ENCODE measurements at places on chromosomes 12 and 14.

DNA sequence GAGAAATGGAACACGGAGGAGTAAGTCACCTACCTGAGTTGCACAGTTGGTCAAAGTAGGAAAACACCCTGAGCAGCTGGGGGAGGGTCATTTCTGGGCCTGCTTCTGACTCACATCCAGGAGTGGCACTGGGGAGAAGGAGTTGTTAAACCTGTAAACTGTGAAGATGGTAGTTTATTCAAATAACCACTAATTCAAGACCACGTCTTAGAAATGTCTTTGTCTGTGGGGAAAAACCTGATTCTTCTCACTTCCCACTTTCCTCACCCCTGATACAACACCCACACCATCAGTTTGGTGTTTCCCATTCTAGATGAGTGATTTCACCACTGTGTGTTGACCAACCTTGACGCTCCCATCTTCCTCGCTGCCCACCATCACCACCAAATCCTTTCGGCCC, 207.1 kb downstream of the ANO4 start:
- DNase-seq = no peak

DNA sequence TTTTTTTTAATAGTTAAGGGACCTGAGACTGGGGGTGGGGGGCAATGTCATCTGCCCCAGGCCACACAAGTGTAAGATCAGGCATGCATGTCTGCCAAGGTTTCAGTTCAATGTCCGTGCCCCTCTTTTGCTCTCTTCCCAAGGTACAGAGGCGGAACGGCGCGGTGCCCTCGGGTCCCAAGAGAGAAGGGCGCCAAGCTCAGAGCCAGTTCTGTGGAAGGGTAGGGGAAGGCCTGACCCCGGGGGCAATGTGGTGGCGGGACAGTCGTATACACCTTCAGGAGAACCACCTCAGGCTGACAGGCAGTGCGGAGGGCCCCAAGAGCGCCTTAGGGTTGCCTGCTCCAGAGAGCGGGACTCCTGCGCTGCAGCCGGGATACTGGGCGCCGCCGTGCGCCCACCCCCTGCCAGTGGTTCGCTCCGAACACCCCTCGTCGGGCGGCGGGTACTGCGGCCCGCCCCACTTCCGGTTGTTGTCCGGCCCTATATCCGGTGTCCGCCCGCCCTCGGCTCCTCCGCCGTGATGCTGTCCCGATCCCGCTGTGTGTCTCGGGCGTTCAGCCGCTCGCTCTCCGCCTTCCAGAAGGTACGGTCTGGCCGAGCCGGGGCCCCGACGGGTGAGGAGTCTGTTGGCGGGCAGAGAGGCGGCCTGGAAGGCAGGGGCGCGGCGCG, at the start of gene DLST:
DLST (plus strand) TSS at position 486 of the 672 bp plus-strand sequence; CDS start at position 524, 38 bp downstream.
- peak; percentile 92 for DNase-seq

DNA sequence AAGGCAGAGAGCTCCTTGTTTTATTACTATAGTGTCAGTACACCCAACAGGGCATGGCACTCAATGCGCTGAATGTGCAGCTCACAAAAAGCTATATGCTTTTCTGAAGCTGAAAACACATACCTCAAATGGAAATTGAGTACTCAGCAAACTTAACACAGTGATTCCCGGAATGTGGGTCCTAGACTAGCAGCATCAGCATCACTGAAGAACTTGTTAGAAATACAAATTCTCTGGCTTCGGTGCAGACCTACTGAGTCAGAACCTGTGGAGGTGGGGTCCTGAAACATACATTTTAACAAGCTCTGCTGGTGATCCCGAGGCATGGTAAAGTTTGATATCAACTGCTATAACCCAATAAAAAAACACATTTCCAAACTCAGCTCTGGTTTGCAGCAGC, 14.9 kb downstream of the RERG start:
- no peak for DNase-seq

GRCh38 chr12:18383203-18383602, 121.9 kb downstream of the PIK3C2G start:
- no peak for DNase-seq

DNA sequence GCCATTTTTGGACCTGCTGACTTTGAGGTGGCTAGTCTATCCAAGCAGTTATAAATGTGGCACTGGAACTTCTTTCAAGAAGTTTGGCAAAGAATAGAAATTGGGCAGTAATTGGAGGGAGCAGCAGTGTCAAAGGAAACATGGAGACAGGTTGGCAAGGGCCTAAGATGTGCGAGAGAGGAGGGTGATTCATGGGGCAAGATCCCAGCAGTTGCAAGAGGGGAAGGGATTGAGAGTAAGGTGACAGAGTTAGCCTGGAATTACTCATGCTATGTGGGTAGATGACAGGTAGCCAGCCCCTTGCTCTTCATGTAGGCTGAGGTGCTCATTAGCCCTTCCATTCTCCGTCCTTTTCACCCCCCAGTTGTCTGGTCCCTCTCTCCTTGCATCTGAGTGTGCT, 42.2 kb downstream of the FBXL14 start:
- no peak for DNase-seq

GRCh38 chr12:65184176-65184857, 14.9 kb downstream of the LEMD3 start:
- no peak for DNase-seq

- DNase-seq = no peak
Measured at GRCh38 chr14:53183611-53184010, 30.5 kb upstream of the DDHD1 start.

DNA sequence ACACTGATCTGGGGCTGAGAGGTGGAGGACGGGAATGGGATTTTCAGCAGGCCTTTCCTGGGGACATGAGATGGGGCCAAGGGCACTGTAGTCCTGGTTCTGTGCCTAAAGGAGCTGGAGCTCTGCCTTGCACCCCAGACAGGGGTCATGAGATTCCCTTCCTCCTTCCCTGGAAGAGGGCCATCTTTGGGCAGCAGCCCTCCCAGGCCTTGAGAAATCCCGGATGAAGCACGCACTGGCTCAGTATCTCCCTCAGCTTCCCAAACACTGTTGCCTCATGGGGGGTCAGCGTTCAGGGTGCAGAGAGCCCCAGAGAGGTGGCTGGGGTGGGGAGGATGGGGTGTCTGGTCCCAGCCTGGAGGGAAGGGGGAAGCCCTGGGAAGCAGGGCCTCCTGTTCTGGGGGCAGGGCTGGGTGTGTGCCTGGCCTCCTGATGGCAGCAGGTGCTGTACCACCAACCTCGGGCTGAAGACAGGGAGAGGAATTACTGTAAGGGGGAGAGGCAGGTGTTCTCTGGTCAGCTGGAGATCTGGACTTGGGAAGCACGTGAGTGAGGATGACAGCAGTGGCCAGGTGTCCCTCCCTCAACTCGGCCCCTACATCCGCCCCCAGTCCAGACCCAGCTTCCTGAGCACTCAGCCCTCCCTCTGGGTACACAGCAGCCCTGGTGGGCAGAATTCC, 8.4 kb upstream of the NR4A1 start:
- peak; percentile 83 for DNase-seq

- no peak for DNase-seq
Measured at GRCh38 chr14:101046071-101046470, 142.5 kb upstream of the RTL1 start.

- DNase-seq = no peak
Measured at GRCh38 chr12:67826148-67826547, 163.1 kb upstream of the IFNG-AS1 start.

GRCh38 chr14:19902409-19902808, 18.0 kb upstream of the OR4K5 start:
- no peak for DNase-seq

DNA sequence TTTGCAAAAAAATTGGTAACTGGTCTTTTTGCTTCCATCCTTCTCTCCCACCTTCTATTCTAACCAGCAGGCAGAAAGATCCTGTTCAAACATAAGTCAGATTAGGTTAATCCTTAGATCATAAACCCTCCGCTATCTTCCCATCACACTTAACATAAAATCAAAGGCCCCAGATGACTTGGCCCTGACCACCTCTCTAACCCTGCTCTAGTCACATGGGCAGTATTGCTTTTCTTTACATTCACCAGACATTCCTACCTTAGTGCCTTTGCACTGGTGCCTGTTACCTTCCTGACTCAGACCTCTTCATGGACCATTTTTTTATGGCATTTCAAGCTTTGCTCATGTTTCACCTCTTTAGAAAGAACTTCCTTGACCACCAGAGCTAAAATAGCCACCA, 83.5 kb downstream of the NTF3 start:
- DNase-seq = no peak

DNA sequence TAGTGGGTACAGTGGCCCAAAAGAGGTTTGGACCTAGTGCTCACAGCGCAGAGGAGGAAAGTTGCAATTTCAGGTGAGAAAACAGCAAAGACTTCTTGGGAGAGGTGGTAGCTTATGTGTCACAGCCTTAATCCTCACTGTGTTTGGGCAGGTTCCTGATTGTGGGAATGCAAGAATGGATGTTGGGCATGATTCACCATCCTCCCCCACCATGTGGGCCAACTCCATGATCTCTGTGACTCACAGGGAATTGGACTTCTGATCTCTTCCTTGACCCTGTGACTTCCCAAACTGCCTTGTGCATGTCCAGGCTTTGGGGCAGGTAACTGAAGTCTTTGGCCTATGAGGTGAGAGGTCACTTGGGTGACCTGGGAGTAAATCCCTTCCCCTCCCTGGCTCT, 1.8 kb upstream of the CHST11 start:
- DNase-seq = no peak

DNA sequence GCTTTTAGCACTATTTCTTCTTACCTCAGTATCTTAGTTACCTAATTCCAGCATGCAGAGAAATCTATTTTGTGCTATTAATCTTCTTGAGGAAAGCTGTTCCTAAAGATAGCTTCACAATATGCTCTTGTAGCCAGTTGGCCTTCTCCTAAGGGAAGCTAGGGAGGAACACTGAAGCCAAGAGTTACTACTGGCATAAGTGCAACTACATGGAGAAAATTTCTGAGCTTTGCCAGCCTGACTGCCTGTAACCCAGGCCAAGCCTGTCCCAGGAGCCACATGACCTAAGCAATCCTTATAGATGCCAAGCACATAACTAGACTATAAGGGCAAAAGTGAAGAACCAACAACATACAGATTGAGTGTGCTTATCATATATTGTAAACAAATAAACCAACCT, 890.2 kb downstream of the FLRT2 start:
- no peak for DNase-seq

GRCh38 chr14:96852823-96853422, 55.7 kb downstream of the VRK1 start:
- DNase-seq = peak; percentile 68

GRCh38 chr12:47768323-47768811, 4.7 kb upstream of the SLC48A1 start:
- DNase-seq = no peak

DNA sequence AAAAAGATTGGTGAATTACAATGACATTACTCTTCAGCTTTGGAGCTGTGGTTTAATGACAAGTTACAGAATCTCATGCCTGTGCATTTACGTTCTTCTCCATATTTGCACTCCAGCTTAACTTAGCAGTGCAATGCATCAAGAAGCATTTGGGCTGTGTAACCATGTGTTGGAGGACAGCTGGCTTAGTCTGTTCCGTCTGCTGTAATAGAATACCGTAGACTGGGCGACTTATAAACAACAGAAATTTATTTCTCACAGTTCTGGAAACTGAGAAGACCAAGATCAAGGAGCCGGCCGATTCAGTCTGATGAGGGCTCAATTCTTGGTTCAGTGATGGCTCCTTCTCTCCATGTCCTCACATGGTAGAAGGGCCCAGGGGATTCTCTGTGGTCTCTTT, 943.5 kb downstream of the BCL11B start:
- no peak for DNase-seq

DNA sequence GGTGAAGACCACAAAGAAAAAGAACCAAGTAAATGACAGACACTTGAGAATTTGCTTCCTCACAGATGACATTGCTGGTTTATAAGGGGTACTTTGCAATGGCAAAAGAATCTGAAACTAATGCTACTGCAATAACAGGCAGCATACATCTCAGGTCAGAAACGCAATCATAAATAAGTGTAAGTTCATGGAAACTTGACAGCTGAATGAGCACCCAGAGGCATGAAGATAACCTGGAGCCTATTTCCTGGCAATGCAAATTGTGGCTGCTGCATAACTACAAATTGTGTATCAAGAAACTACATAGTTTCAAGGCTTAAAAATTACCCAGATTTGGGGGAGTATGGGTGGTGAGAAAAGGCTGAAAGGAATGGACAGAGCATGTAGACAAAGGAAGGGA, 8.5 kb upstream of the MYO1A start:
- no peak for DNase-seq

DNA sequence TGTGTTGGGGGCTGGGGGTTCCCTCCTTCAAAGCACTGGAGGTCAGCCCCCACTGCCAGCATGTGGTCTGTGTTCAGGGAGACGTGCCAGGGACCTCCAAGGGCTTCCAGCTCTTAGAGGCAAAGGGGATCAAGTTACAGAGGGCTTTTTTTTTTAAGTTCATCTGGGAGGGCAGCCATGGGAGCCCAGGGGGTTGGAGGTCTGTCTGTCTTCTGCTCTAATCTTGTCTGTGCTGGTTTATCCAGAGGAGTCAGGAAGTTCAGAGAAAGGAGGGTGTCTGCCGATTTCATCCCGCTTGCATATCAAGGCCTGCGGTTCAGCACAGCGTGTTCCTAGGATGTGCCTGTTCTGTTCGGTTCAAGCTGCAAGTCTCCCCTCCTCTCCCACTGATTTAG, 72.2 kb downstream of the TMEM132C start:
- no peak for DNase-seq

DNA sequence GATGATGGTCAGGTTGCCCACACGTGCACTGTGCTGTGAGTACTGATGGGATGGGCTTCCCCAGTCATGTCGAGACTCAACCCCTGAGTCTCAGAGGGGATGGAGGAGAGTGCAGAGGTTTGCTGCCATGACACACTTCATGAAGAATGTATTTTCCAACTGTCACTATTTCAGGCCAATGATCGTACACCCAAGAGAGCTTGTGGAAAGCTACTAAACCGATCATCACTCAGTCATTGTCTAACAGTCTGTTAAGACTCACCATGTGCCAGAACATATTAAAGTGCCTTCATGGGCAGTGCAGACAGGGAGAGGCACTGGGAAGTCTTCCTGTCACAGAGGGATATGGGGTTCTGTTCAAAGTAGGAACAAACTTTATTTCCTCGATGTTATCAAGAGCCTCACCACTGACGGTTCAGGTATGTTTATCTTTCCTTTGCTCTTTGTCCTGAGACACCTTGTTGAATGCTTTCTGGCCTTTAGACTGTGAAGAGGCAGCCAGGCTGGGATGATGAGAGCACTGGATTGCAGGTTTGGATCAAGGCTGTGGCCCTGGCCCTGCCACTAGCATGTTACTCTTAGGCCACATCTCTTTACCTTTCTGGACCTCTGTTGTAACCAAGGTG, 41.6 kb upstream of the NTF3 start:
- no peak for DNase-seq

DNA sequence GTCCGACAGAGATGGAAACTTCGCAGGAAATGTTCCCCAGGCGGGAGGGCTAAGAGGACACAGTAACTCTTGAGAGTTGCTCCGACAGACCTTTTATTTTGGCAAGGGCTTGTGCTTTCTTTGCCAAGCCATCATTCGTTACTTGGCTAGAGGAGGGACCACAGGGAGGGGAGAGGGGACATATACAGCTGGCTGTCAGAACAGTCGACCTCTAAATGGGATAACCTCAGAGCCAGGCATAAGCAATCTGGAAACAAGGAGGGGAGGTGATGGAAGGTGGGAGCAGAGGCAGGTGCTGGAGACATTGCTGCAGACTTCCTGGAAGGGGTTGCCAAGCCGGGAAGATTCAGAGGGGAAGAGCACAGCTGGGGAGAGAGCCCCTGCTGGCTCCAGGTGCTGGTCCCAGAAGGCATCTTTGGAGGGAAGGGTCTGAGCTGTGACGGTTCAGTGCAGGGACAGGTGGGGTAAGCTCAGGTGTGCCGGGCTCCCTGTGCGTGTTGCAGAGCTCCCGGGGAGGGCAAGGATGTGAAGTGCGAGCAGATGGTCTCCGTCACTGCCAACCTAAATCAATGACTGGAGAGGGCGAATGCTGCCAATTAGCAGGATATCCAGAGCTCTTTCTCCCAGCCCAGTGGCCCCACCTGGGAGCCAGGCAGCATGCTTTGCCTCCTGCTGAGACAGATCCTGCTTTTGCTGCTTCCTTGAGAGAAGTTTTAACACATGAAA, 50.1 kb downstream of the CHST11 start:
- DNase-seq = no peak

Data from DMS53 (cell line).